Stimulated activated CD4-positive, alpha-beta T cell treated with anti-CD3 and anti-CD28 coated beads, TNF-alpha, amount 100 ng/mL, for 1 hour (primary cell): ENCODE measurements at places on chromosomes 12 and 14.
A peak's percentile ranks its signal among the peaks of the same experiment; 100 is the strongest.

- no peak for DNase-seq
Measured at GRCh38 chr12:106712768-106713167, 61.7 kb upstream of the RIC8B start.

DNA sequence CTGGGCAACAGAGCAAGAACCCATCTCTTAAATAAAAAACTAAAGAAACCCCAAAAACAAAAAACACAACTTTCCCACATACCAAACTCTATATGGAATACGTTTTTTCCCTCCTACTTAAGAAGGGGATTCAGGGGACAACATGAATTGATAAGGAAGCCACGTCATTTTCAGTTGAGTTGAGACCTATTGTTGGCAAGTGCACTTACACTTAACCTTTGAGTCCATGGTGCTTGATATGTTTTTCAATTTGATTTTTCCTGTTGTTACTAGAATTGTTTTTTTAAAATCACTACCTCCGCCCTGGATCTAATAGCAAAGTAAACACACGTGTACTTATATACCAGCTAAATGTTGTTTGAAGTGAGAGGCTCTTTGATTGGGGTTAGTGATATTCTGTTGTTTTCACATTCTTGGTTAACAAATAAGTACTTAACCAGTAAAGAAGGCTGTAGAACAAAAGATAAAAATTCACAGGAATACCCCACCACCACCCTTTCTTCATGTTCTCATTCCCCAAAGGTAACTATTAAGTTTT lies 2.0 kb downstream of the FAM177A1 start:
- DNase-seq, result no peak

GRCh38 chr12:55372521-55372920 lies 9.7 kb downstream of the OR6C75 start:
- no peak for DNase-seq

- no peak for DNase-seq
Measured at GRCh38 chr14:81449114-81449513, 49.0 kb upstream of the STON2 start.

- DNase-seq, result no peak
Measured at GRCh38 chr14:65548878-65549277, 136.3 kb downstream of the FUT8 start.

DNA sequence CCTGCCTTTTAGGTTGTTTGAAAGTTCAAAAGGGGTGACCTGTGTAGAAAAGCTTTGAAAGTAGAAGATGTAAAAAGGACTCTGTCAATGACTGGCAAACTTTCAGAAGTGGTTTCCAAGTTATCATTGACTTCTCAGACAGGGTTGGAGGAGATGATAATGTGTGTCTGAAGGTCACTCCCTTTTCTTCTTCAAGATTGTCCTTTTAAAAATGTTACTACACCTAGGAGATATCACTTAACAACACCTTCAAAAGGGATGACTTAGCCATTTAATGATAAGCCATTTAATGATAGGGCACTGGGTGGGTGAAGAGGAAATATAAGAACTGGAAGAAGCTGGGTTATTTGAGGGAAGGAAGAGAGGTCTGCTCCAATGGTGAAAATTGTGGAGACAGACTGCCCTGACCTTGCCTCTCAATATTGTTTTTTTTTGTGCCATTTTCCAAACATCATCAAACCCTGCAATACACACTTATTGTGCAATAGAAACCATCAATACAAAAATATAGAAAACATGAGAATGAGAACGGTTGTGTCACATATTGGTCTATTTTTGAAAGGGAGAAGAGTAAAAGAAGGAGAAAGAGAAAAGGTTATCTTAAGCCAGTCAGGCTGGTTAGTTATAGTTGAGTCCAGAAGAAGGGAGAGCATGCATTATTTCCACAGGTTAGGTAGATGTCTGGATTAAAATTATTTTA lies 38.8 kb downstream of the BEST3 start:
- DNase-seq, result no peak

DNA sequence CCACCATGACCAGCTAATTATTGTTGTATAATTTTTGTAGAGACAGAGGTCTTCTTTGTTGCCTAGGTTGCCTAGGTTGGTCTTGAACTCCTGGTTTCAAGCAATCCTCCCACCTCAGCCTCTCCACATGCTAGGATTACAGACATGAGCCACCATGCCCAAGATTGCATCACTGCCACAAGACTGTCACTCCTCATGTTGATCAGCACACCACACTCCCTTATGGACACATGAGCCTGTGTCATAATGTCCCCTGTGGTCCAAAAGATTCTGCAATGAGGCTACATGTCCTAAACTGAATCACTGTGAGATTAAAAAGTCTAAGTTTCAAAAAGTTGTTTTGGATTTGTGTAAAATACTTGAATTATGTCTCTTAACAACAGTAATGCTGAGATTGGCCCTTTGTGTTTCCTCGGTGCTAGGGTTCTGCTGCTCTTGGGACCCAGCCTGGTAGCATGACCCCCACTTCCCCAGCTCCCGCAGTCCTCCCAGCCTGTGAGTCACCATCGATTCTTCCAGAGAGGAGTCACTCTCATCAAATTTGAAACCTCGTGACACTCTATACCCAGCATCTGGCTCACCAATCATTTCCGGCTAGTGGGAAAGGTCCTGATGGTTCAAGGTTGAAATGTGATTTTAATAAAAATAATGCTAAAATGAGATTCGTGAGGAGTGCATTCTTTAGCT lies 890.9 kb downstream of the VRK1 start:
- no peak for DNase-seq

GRCh38 chr12:57465030-57465746 lies 5.6 kb downstream of the GLI1 start:
- no peak for DNase-seq

- no peak for DNase-seq
Measured at GRCh38 chr14:92645841-92646478, 102.5 kb downstream of the LGMN start.

DNA sequence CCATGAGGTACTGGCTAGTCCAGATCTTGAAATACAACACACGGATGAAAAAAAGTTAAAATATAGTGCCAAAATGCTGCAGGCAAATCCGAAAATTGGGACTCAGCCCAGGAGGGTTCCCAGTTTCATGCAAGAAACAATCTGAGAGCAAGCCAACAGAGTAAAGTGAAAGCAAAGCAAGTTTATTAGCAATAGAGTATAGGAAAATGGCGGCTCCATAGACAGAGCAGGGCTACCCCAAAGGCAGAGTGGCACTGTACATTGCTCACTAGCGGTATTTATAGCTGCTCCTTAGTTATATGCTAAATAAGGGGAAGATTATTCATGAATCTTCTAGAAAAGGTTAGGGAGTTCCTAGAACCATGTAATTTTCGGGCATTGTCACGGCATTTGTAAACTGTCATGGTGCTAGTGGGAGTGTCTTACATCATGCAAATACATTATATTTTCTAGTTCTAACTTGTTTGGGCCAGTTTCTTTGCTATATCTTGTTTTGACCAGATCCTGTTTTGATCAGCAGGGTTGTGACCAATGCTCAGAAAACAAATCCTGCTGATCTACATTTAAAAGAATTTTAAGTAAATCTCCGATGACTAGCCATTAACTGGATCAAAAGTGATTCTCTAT lies 29.1 kb downstream of the RECQL start:
- DNase-seq, result no peak

- no peak for DNase-seq
Measured at GRCh38 chr12:123118497-123118896, 32.4 kb downstream of the PITPNM2 start.

GRCh38 chr12:126247936-126248335 lies 1182.7 kb downstream of the AACS start:
- DNase-seq, result no peak

- DNase-seq, result no peak
Measured at GRCh38 chr14:34180434-34180833, 229.6 kb upstream of the EGLN3 start.

GRCh38 chr12:49866859-49867569 lies 24.1 kb upstream of the BCDIN3D start:
- DNase-seq, result peak; percentile 45

GRCh38 chr14:77045238-77046162 lies 17.0 kb upstream of the IRF2BPL start:
- no peak for DNase-seq

- no peak for DNase-seq
Measured at GRCh38 chr12:118501489-118501888, 125.1 kb downstream of the SUDS3 start.

DNA sequence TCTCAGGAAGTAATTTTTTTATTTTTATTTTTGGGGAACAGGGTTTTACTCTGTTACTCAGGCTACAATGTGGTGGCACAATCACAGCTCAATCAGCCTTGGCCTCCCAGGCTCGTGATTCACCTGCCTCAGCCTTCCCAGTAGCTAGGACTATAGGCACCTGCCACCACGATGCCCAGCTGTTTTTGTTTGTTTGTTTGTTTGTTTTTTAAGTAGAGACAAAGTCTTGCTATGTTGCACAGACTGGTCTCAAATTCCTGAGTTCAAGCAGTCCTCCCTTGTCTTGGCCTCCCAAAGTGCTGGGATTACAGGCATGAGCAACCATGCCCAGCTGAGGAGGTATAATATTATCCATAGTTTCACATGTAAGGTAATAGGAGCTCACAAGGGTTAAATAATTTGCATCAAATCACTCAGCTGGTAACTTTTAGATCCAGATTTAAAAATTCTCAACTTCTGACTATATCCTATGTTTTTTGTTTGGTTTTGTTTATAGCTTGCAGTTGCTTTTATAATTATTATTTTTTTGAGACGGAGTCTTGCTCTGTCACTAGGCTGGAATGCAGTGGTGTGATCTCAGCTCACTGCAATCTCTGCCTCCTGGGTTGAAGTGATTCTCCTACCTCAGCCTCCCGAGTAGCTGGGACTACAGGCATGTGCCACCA lies 629.3 kb downstream of the DIO2 start:
- no peak for DNase-seq
